Activated CD4-positive, alpha-beta T cell treated with anti-CD3 and anti-CD28 coated beads, Interleukin-2, amount 10 ng/mL, durations not matched to agents 24 days and 14 days (primary cell): ENCODE measurements at places on chromosomes 1 and 21. TPM values are rescaled to one million over a fixed set of nuclear protein-coding genes. Genes with fewer than 3 reads are reported as not detected.

DNA sequence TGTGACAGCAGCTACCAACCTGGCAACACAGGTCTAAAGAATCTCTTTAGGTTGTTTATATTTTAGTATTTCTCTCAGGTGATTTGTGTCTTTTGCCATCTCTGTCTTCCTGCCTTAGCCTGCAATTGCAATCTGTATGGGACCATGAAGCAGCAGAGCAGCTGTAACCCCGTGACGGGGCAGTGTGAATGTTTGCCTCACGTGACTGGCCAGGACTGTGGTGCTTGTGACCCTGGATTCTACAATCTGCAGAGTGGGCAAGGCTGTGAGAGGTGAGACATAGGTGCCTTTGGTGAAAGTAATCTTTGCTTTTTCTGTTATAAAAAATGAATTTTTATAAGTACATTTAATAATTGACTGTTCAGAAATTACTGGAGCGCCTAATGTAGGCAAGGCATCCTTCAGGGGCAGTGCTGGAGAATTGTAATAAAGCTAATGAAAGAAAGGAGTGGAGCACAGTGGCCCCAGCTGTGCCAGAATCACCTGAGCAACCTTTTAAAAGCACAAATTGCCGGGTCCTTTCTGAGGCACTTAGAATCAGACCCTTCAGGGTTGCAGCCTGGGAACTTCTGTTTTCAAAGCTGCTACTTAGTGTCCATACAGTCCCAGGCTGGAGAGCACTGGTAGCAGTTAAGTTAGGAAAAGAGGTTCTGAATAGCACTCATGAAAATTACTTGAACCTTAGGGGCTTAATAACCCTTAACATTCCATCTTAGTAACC lies 60.6 kb upstream of the LAMC2 start:
- DNase-seq: no peak

Gene GBP1
- total RNA-seq: 36.9 and 38.3 TPM in 2 replicates

Gene LMX1A
- total RNA-seq: not detected in 2 replicates

- DNase-seq: no peak
Measured at GRCh38 chr1:119767486-119767885, 1.2 kb downstream of the HMGCS2 start.

- DNase-seq: peak; percentile 61
Measured at GRCh38 chr1:241985787-241986186, 13.1 kb downstream of the MAP1LC3C start.

- DNase-seq: no peak
Measured at GRCh38 chr1:161121834-161122233, 3.9 kb downstream of the NIT1 start.

DNA sequence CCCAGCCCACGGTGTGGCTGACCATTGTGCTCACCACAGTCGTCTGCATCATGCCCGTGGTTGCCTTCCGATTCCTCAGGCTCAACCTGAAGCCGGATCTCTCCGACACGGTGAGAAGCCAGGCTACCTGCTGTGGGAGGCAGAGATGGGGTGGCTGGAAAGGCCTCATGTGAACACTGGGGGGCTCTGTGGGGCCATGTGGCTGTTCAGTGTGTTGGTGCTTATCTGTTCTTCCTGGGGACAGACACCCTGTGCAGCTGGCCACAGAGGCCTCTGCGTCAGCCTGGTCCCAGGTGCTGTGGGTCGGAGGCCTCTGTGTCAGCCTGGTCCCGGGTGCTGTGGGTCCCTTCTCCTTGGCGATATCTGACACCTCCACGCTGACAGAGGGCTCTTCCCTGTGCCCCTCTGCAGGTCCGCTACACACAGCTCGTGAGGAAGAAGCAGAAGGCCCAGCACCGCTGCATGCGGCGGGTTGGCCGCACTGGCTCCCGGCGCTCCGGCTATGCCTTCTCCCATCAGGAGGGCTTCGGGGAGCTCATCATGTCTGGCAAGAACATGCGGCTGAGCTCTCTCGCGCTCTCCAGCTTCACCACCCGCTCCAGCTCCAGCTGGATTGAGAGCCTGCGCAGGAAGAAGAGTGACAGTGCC lies 23.2 kb downstream of the ATP8B2 start:
- DNase-seq: peak; percentile 55

- peak; percentile 86 for DNase-seq
Measured at GRCh38 chr1:209756615-209757445, 977 bp downstream of the TRAF3IP3 start.

- DNase-seq: no peak
Measured at GRCh38 chr1:34816332-34816731, 23.5 kb downstream of the GJA4 start.

DNA sequence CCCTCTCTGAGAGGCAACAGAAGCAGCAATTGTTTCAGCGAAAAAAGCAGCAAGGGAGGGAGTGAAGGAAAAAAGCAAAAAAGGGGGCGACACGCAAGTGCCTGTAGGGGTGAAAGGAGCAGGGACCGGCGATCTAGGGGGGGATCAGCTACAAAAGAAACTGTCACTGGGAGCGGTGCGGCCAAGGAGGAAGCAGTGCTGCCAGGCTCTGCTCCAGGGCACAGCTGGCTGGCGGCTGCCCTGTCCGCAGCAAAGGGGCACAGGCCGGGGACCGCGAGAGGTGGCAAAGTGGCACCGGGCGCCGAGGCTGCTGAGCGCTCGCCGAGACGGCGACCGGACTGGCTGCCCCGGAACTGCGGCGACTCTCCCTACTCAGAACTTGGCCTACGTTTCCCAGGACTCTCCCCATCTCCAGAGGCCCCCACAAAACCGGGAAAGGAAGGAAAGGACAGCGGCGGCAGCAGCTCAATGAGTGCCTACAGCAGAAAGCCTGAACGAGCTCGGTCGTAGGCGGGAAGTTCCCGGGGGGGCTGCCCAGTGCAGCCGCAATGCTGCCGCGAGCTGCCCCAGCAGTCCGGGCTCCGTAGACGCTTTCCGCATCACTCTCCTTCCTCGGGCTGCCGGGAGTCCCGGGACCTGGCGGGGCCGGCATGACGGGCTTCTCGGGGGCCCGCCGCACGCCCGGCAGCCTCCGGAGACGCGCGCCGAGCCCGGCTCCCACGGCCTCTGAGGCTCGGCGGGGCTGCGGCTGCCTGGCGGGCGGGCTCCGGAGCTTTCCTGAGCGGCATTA lies 1.0 kb upstream of the CDKN2C start:
- DNase-seq: peak; percentile 84

Gene NCDN
- 33.5 and 34.0 TPM in 2 replicates for total RNA-seq

Gene SLFNL1
- total RNA-seq: 0.14 and 0.26 TPM in 2 replicates

Gene SPATA6
- total RNA-seq: 0.40 and 0.69 TPM in 2 replicates

GRCh38 chr1:203144661-203145060 lies 17.1 kb downstream of the ADORA1 start:
- no peak for DNase-seq

DNA sequence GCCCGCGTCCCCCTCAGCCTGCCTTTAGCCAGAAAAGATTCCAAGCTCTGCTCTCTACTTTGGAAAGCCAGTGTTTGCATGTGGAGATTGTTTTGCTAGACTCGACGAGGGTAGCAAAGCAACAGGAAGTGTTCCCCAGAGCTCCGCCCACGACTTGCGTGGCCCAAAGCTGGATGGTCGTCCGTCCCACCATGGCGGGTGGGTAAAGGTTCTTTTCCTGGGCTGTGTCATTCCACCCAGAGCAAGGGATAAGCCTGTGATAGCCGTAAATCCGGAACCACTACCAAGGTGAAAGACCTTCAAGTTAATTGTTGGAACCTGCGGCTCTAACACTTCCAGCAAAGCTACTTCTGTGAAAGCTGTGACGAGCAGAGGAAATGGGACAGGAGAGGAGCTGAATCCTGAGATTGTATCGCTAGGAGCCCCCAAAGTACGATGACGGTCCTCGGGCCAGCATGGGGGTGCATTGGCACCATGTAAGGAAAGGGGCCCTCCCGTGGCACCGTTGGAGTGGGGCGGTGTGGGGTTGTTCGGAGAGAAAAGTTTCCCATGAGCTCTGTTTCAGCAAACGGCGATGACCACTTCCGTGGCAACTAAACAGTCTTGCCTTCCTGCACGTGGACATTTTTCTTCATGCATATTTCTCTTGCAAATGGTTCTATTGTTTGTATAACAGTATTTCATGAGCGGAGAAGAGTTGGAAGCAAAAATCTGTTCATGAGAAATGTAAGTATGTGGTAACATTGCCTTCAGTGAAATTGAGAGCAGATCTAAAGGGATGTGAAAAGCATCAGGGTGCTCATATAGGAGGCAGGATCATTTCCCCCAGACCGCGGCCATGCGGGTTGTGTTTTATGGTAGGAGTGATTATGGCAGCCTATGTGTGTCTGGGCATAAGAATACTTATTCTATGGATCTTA lies 8.4 kb downstream of the MX2 start:
- DNase-seq: peak; percentile 85

Gene SLAMF1
- total RNA-seq: 113 and 114 TPM in 2 replicates

Gene GJB4
- not detected in 2 replicates for total RNA-seq

Gene ADGRB2
- total RNA-seq: 0.40 and 0.45 TPM in 2 replicates

GRCh38 chr1:207857447-207857846 lies 53.5 kb downstream of the CD34 start:
- no peak for DNase-seq

DNA sequence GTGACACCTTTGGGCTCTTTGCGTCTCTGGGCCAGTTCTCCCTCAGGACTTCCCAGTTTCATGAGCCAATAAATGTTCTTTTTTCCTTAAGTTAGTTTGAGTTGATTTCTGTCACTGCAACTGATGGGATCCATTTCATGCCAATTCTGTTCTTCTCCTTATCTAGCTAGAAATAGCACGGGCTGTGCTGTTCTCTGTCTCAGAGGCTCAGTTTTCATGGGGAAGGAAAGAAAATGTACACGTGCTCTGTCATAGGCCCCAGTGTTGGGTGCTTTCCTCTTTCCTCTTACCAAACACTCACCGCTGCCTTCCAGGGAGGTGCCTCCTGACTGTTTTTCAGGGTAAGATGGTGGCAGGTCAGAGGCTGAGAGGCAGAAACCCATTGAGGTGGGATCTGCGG lies 43.2 kb upstream of the ACTL8 start:
- no peak for DNase-seq

DNA sequence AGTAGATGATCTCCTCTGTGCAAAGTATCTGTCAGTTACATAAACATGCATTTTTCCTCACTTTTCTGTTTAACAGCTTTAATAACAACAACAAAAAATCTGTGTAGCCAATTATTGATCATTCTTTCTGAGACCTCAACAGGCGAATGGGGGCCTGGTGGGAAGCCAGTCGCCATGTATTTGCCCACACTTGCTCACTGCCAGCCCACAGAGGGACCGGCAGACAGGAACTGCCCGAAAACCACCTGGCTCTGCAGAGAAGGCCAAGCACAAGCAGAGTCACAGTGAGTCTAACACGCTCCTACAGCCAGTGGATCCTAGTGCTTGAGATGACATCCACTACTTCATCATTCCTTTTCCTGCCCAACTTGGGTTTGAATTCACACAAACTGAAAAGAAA lies 56.1 kb downstream of the NPHP4 start:
- no peak for DNase-seq

Gene PDIK1L
- total RNA-seq: 15.8 and 18.7 TPM in 2 replicates

- no peak for DNase-seq
Measured at GRCh38 chr1:223460566-223461189, 67.5 kb downstream of the CCDC185 start.

DNA sequence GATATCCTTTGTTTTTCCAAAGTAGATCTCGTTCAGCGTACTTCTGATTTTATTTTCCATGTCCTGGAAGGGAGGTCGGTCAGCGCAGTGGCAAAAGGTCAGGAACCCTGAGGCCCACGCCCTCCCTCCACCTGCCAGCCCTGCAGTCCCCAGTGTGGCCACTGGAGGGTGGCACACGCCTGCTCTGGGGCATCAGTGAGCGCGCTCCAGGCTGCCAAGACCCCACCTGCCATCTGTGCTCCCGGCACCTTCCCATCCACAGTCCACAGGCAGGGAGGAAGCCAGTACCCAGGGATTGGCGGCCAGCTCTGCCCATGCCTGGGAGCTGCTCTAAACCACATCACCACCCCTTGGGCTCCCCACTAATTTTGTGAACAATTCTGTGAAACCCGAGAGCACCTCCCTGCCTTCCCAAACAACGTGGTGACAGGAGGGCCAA lies 32.3 kb downstream of the SLC66A1 start:
- DNase-seq: peak; percentile 85

GRCh38 chr1:162886705-162887104 lies 25.7 kb upstream of the CCDC190 start:
- no peak for DNase-seq

DNA sequence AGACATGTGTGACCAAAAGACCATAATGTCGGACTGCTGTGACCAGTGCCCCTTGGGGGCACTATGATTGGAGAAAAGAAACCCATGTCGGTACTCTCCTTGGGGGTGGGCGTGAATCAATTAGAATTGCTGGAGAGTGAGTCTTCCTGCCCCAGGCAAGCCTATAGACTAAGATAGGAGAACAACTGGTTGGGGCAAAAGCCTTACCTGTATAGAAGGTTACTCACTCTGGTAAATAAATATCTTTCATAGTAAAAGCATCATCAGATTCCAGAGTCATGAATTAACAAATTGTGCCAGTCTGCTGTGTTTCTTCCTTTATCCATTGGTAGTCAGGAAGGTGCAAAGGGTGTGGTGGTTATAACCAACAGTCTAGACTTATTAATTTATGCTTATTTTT lies 2.9 kb upstream of the PTGFRN start:
- no peak for DNase-seq

- no peak for DNase-seq
Measured at GRCh38 chr1:199545780-199546179, 481.7 kb upstream of the NR5A2 start.
